ENCODE measurements at places on chromosomes 16 and 17.

DNA sequence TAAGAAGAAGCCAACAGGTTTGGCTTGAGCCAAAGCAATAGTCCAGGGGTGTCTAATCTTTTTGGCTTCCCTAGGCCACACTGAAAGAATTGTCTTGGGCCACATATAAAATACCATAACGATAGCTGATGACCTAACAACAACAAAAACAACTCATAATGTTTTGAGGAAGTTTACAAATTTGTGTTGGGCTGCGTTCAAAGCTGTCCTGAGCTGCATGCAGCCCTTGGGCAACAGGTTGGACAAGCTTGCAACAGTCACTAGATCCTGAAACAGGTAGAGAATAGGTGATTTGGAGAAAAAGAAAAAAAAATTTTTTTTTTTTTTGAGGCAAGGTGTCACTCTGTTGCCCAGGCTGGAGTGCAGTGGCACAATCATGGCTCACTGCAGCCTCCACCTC lies 4.5 kb downstream of the CRYBA1 start:
- no peak for DNase-seq

DNA sequence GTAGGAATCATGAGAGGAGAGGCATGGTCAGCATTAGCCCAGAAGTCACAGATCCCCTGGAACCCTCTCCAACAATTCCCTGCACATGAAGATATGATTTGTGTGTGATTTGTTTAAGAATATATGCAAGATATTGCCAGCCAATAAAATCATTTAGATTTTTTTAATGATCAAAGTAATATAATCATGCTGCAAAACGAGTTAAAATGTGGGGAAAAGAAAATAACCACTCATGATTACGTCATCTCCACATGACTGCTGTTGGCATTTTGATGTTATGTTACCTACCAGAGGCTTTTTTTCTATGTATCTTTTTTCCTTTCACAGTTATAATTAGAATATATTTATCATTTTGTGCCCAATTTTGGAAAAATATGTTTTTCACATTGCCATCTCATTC lies 22.4 kb downstream of the SLC35G3 start:
- peak; percentile 62 for DNase-seq

DNA sequence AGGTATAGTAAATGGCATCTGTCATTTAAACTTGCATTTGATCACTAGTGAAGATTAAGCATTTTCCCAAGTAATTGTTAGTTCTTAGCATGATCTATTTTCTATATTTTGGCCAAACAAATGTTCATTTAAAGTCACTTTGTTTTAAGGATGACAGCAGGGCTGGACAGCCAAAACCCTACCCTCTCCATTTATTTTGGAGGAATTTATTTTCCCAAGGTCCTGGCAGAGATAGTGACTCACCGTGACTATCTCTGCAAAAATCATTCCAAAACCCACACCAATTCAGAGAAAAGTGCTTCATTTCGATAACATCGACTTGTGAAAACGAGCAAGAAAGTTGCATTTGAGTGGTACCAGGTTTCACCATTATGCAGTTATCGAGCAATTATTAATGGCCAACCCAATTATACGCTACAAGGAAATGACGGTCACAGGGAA lies 665 bp upstream of the AKAP1 start:
- DNase-seq: no peak

DNA sequence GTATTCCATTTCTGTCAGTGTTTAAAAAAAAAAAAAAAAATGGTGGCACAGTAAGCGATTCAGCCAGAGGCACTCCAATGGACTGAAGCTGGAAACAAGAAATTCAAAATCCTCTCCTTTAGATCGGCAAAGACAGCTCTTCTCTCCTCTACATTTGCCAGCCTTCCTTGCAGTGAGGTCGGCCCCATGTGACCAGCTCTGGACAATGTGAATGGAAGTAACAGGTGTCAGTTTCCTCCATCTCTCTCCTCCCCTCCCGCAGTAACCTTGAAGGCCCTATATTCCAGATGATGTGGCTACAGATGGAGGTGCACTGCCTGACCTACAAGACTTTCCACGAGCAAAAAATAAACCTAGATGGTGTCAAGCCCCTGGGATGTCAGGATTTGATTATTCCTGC lies 15.0 kb downstream of the CUEDC1 start:
- no peak for DNase-seq

GRCh38 chr16:1378804-1379303 lies 27.1 kb downstream of the GNPTG start:
- DNase-seq: peak; percentile 56

GRCh38 chr16:85651629-85652430 lies 36.9 kb downstream of the GINS2 start:
- no peak for DNase-seq

- DNase-seq: no peak
Observed at GRCh38 chr16:2783581-2784357, 3.6 kb downstream of the PRSS33 start.

DNA sequence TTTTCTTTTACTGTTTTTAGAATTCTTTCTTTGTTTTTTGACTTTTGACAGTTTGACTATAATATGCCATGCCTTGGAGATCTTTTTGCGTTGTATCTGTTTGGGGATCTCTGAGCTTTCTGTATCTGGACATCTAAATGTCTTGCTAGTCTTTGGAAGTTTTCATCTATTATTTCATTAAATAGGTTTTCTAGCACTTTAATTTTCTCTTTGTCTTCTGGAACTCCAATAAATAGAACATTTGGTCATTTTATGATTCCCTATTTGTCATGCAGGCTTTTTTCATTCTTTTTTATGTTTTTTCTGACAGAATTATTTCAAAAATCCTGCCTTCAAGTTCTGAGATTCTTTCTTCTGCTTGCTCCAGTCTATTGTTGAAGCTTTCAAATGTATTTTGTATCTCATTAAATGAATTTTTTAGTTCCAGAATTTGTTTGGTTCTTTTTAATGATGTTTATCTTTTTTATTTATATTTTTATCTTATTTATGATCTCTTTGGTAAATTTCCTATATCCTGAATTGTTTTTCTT lies 201.4 kb downstream of the CHD9NB start:
- no peak for DNase-seq
